ENCODE measurements at places on chromosomes 7 and 10.

- peak; percentile 66 for DNase-seq
These were observed 13.3 kb downstream of the DHTKD1 start for GRCh38 chr10:12081879-12082557.

DNA sequence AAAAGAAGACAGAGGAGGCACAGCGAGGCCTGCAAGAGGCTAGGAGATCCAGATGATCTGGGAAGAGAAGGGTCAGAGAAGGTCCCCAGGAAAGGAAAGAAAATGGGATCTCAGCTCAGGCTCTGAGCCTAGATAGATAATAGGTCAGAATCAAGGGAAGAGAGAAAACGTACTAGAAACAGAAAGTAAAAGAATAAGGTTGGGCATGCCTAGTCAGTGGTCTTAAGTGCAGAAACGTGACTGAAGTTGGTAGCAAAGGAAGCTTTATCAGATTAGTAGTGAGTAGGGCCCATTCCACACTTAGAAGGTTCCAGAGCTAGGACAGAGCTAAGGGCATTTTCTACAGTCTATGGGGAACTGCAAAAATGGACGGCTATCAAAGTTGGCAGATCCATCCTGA lies 84.8 kb upstream of the ASAH2 start:
- no peak for DNase-seq

DNA sequence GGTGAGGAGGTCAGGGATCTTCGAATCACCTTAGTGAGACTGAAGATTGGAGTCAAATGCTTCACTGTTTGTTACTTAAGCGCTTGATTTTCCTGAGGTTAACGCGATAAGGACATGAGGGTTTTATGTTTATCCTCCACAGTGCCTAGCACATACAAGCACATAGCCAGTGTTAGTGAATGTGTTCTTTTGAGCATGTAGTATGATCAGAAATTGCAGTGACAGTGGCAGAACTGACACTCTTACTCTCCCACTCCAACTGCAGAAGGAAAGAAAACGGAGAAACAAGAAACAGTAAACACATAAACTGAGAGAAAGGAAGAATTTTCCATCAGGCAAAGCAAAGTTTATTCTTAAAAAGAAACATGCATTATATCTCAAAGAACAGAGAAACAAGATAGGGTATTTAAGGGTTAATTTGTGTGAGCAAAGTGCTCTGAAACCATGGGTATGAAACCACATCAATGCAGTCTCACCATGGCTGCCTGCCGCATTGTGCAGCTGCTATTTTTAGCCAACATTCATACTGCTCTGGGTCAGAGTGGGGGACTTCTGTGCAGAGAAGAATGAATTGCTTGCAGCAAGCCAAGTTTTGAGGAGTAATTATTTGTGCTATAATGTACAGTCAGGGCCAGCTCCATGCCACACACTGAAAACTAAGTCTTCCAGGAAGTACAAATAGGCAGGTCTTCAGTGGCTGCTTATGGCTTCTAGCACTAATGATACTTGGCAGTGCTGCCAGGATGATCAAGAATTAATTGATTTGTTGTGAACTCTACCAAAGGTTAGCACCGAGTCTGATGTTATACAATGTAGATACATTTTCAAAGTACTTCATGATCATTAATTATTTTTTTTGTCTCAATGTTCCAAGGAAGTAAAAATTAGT lies 152.0 kb downstream of the MACC1 start:
- peak; percentile 92 for DNase-seq

GRCh38 chr10:89684604-89685003 lies 16.8 kb upstream of the KIF20B start:
- DNase-seq = peak; percentile 55

DNA sequence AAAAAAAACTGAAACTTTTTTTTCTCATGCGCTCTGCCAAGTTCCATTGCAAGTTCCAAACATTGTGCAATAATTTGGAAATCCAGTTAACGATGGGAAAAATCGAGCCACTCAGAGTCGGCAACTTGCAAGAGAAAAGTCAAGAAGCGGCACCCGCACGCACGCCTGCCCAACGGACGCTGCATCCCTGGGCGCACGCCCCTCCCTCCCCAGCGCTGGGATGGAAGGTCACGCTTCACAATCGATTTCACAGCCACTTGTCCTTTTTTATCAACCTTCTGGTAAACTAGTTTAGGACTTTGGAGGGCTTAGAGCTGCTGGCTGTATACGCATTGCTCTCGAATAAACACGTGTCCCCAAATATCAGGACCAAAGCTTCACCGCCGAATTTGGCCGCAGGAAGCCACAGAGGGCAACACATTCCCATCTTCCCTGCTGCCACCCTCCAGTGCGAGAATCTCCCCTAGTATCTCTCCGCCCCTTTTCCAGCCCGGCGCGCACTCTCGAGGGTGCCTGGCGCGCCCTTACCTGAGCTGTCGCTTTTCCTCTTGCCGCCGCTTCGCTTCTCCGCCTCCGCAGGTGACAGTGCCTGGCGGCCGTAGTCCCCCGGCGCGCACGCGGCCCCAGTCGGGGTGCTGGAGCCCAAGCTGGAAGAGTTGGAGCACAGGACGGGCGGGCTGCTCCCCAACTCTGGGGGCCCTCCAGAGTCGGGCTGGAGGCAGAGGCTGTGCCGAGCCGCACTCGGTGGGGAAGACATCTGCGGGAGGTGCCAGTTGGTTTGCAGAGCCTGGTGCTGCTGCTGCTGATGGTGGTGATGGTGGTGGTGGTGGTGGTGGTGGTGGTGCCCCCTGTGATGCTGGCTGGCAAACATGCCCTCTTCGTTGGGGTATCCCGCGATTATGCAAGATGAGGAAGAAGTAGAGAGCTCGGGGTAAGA lies 857 bp downstream of the MEOX2 start:
- DNase-seq = peak; percentile 57

GRCh38 chr7:39609113-39609934 lies 14.0 kb upstream of the RALA start:
- DNase-seq = peak; percentile 78

DNA sequence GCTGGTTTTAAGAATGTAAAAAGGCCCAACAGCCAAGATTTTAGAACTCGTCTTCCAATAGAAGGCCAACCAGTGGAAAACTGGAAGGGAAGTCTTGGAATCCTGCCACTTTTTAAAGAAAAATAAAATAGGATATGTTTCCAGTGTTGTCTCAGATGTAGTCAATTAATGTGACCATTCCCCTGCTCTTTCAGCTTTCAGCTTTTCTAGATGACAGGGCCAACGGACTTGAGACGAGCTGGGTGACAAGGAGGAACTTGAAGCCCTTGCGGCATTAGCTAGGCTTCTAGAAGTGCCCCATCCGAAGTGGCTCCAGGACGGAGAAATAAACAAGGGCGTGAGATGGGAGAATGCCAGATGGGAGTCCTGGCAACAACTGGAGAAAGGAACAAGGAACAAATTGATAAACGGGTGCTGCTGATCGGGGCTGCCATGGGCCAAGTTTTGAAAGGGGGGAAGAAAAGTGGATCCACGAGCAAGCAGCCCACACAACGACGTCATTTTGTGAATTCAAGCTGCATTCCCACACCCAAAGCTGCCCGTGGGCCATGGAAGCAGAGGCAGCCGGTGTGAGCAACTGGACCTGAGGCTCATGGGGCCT lies 42.3 kb downstream of the CTBP2 start:
- DNase-seq = peak; percentile 53

DNA sequence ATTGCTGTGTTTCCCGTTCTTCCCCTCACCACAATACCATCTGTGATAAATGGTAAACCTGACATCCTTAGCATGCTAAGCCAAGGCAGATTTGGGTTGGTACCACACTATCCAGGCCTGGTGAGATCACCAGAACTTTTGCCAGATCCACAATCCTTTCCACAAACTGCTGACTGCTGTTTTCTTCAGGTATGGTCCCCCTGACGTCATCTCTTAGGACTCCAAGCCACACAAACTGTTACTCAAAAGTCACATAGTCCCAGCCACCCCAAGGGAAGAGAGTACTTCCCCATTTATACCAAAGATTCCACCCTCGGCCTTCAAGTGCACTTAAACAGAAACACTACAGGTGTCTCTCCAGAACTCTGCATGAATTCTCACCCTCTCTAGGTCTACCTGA lies 34.8 kb downstream of the SLC25A13 start:
- no peak for DNase-seq

- DNase-seq = no peak
These were observed 4.0 kb downstream of the VSIR start for GRCh38 chr10:71769279-71769823.

GRCh38 chr10:29555746-29556481 lies 78.9 kb downstream of the SVIL start:
- DNase-seq = peak; percentile 86

DNA sequence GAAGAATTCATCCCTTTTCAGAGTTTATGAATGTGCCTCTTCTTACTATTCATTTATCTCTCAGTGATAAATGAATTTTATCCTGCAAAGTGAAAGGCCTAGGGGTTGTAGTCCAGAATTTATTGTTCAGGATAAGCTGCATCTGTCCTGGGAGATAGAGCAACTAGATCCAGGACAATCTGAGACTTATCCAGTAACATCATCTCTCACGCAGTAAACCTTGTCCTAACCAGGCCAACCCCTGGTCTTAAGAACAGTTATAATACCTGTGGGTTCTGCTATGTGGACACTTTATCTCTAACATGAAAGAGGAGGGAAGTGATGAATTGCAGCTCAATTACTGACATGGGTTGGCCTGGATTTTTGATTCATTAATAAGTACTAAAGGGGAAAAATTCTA lies 287.6 kb downstream of the BMPER start:
- no peak for DNase-seq

DNA sequence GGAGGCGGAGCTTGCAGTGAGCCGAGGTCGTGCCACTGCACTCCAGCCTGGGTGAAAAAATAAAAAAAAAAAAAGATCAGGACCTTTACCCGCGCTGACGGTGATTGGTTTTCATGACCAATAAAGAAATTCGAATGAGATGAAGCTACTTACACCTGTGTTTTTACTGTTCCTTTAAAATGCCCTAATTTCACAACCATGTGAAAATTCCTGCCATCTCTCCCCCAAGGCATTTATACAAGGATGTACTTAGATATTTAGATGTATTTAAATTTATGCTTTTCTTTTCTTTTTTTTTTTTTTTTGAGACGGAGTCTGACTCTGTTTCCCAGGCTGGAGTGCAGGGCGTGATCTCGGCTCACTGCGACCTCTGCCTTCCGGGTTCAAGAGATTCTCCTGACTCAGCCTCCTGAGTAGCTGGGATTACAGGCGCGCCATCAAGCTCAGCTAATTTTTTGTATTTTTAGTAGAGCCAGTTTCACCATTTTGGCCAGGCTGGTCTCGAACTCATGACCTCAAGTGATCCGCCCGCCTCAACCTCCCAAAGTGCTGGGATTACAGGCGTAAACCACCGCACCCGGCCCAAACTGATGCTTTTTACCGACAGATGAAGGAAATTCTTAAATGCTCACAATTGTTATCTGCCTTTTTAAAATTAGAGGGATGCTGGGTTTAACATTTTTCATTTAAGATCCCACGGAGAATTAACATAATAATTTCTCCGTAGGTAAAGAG lies 3.1 kb upstream of the PHYH start:
- DNase-seq = no peak

DNA sequence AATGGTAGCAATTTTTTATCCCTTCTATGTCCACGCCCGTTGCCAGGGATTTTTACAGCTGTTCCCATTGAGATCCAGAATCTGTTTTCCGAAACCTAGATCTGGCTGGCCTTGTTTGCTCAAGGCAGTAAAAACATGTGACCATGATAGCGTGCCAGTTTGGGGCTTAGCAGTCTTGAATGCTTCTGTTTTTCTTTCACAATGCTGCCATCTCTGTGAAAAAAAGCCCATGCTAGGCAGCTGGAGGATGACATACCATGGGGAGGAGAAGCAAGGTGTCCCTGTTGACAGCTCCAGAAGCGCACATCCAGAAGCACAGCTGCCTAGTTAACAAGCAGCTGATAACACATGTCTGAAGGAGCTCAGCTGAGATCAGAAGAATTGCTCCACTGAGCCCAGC lies 2.2 kb upstream of the ZNF92 start:
- no peak for DNase-seq

DNA sequence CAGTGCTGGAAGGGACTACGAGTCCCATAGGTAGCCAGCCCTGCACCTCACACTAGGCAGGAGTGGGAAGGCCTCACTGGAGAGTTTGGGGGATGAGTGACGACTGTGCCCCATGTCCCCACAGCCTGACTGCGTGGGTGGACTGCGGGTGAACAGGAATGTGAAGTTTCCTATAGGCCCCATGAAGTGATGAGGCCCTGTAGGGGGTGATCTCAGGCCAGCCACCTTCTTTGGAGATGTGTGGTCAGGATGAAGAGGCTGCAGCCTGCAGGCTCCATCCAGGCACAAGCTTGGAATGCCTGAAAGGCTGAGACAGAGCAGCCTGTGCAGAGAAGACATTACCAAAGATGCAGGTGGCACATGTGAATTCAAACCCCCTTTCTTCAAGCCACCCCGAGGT lies 94.9 kb downstream of the CPXM2 start:
- peak; percentile 29 for DNase-seq

Measured in fibroblast of skin of right biceps (primary cell).